ENCODE measurements at places on chromosomes 7 and 10. TPM values are rescaled to one million over a fixed set of nuclear protein-coding genes. Genes with fewer than 3 reads are reported as not detected.
A peak's percentile ranks its signal among the peaks of the same experiment; 100 is the strongest.

GNG11 gene
- not detected for total RNA-seq

CWF19L1 gene
- total RNA-seq, result 41.7 TPM

C10orf143 gene
- total RNA-seq, result 0.66 TPM

SPAM1 gene
- not detected for total RNA-seq

ACBD7 gene
- 3.3 TPM for total RNA-seq

- H3K4me1 ChIP-seq, result no peaks in the 10 kb centered on the region
- no peak for DNase-seq
These were observed 171.2 kb downstream of the LSM5 start for GRCh38 chr7:32319012-32319382.

DNA sequence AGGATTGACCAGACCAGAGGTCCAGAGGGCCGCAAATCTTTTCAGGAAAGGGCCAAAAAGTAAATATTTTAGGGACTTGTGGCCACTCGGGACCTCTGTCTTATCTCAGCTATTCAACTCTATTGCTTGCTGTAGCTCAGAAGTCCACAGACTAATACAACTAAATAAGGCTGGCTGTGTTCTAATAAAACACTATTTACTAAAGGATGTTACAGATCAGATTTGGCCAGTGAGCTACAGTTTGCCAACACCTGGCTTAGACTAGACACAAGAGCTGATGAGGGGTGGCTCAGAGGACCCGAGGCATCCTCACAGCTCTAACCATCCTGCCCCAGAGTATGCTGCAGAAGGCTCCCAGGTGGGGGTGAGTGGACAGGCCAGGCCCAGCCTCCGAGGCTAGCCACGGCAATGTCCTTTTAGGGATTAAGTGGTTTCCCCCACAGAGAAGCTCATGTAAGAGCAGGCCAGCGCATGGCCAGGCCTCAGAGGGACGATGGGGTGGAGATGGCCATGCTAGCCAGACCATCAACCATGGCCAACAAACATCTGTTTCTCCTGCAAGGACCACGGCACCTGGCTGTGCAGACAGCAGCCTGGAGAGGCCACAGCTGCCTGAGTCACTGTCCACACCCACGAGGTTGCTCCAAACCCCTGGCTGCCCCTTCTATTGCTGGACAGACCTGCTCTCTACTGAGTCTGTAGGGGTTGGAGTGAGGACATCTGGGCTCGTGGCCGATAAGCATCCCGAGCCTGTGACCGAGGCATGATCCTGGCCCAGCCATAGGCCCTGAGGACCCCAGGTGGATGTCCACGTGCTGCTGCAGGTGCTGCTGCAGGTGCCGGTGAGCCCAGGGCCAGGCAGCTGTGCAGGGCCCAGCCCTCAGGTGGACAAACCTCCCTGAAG, 76.5 kb downstream of the AFAP1L2 start:
- no peaks in the 10 kb centered on the region for H3K4me1 ChIP-seq
- no peak overlapping the region for H3K27ac ChIP-seq
- no peak for DNase-seq
- no peaks in the 10 kb centered on the region for H3K36me3 ChIP-seq
- H3K4me3 ChIP-seq, result no peak overlapping the region
- H3K27me3 ChIP-seq, result peaks cover 75% of the 10 kb centered on the region

DNA sequence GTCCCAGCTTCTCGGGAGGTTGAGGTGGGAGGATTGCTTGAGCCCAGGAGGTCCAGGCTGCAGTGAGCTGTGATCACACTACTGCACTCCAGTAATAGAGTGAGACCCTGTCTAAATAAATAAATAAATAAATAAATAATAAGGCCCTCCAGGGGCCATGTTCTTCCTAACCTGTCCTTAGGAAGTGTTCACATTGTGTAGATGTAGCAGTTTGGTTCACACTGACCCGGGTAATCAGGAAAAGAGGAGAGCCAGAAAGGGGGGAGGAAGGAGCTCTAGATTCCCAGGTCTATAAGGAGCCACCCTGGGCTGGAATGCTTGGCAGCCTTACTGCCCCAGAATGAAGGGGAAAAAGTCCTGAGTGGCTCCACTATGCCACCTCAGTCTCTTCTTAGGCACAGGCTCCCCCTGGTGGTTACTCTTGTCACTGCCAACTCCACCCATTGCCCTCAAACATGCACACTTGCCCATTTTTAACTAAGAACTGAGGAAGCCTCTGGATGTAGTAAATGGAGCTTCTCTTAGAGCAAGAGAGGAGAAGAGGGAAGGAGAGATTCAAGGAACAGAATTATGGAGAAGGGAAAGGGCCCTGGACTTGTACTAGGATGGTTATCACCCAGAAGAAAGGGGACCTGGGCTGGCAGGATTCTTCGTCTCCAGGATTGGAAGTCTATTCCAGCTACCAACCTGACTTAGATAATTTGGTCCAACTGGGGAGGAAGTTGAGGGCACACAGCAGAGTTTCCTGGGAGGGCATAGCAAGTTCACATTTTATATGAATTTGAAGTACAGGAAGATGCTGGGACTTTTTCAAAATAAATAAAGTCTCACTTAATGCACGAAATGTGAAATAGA, 7.8 kb downstream of the HPS6 start:
- H3K4me1 ChIP-seq, result peaks cover 5% of the 10 kb centered on the region
- DNase-seq, result peak; percentile 87
- peaks cover under 1% of the 10 kb centered on the region for H3K27me3 ChIP-seq
- no peak overlapping the region for H3K27ac ChIP-seq
- H3K4me3 ChIP-seq, result no peak overlapping the region
- no peaks in the 10 kb centered on the region for H3K36me3 ChIP-seq

DNA sequence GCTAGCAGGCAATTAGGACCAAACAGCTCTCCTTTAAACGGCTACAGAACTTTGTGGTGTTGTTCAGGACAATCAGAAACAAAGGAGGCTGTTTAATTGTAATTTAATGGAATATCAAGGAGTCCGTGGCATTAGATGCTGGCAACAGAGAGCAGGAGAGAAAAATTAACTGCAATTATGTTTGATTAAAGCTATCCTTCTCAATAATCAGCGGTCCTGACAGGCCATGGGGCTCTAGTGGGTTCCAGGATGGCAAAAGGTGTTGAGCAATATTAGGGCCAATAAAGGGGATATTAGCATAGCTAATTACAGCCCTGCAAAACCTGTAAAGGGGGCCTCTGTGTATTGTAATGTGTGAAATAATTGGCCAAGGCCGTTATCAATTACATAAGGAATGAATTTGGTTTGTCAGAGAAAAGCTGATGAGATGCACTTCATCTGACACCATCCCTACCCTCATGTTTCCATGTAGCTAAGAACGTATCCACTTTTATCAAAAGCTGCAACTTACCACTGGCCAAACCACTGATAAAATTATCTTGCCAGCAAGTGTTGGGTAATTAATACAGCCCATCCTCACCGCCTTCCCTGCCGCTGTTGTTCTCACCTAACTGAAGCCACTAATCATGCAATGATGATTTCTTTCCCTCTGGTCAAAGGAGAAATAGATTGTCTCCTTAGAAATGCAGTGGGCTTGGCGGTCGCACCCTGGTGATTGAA, 81.6 kb downstream of the EBF3 start:
- no peaks in the 10 kb centered on the region for H3K4me1 ChIP-seq
- H3K36me3 ChIP-seq, result no peaks in the 10 kb centered on the region
- no peak overlapping the region for H3K4me3 ChIP-seq

DNA sequence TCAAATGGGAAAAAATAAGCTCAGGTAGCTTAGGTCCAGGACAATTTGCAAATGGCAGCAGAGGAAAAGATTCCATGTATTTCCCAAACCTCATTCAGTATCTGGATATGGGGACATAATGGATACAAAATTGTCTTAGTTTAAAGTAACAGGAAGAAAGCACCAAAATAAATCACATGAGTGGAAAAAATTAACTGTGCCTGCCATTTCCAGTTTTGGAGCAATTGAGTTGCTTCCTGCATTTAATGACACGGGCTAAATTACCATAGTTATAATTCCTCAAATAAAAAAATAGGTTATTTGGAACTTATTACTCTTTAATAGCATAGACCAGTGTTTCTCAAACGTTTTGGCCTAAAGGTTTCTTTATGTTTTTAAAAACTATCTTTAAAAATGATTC, 6.3 kb upstream of the STAMBPL1 start:
- H3K4me3 ChIP-seq, result no peak overlapping the region
- H3K36me3 ChIP-seq, result no peaks in the 10 kb centered on the region
- DNase-seq, result no peak
- H3K27me3 ChIP-seq, result no peaks in the 10 kb centered on the region

DNA sequence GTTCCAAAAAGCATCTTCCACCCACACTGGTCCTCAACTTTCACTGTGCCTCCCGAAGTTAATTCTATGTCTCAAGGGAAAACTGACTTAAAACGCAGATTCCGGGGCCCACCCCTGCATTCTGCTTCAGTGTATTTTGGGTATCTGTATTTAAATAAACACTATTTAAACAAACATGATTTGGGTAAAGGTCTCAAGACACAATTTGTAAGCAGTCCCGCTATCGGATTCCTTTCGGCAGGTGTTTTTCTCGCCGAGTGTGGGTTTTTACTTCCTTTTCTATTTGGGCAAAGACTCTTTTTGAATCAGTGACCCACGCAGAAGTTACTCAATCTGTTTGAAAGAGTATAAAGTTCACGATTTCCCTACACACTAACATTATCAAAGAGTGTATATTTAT, 1.2 kb downstream of the PDIA4 start:
- DNase-seq, result no peak
- no peaks in the 10 kb centered on the region for H3K27me3 ChIP-seq
- H3K36me3 ChIP-seq, result peaks cover 14% of the 10 kb centered on the region
- H3K4me3 ChIP-seq, result peak overlapping the region; percentile 98
- H3K4me1 ChIP-seq, result peaks cover 21% of the 10 kb centered on the region
